ENCODE measurements at places on chromosomes 3 and 15.

- no peak for ATAC-seq
Measured at GRCh38 chr3:40572588-40572987, 47.8 kb downstream of the ZNF621 start.

- no peak for ATAC-seq
Measured at GRCh38 chr3:16604433-16604832, 790 bp downstream of the DAZL start.

DNA sequence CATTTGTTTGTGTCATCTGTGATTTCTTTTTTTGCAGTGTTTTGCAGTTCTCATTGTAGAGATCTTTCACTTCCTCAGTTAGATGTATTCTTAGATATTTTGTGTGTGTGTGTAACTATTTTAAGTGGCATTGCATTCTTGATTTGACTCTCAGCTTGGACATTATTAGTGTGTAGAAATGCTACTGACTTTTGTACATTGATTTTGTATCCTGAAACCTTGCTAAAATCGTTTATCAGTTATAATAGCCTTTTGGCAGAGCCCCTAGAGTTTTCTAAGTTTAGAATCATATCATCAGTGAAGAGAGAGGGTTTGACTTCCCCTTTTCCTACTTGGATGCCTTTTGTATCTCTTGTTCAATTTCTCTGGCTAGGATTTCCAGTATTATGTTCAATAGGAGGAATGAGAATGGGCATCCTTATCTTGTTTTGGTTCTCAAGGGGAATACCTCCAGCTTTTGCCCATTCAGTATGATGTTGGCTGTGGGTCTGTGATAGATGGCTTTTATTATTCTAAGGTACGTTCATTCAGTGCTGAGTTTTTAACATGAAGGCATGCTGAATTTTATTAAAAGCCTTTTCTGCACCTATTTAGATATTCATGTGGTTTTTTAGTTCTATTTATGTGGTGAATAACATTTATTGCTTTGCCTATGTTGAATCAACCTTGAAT is 211.7 kb downstream of the MBNL1 start:
- ATAC-seq: no peak

GRCh38 chr15:78207641-78208340 is 26.6 kb downstream of the ACSBG1 start:
- no peak for ATAC-seq

DNA sequence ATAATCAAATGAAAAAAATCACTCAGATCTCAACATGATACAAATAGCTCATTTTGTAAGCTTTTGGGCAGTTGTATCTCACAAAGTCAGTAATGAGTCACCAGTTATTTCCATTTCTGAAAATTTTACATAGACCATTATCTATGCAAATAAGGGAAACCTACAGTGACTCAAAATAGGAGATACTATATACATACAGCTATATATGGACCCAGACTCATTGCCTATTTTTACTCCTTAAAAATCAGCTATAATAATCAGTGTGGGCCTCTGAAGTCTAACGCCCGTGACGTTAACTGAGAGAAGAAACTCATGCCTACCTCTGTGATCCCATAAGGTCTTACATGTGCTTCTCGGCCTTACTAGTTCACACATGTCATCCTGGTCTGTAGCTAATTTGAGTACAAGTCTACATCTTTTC is 31.6 kb downstream of the LRIG1 start:
- no peak for ATAC-seq

GRCh38 chr3:18838758-18839157 is 309.6 kb upstream of the KCNH8 start:
- no peak for ATAC-seq

GRCh38 chr3:168416446-168416845 is 320.7 kb upstream of the GOLIM4 start:
- ATAC-seq: no peak

DNA sequence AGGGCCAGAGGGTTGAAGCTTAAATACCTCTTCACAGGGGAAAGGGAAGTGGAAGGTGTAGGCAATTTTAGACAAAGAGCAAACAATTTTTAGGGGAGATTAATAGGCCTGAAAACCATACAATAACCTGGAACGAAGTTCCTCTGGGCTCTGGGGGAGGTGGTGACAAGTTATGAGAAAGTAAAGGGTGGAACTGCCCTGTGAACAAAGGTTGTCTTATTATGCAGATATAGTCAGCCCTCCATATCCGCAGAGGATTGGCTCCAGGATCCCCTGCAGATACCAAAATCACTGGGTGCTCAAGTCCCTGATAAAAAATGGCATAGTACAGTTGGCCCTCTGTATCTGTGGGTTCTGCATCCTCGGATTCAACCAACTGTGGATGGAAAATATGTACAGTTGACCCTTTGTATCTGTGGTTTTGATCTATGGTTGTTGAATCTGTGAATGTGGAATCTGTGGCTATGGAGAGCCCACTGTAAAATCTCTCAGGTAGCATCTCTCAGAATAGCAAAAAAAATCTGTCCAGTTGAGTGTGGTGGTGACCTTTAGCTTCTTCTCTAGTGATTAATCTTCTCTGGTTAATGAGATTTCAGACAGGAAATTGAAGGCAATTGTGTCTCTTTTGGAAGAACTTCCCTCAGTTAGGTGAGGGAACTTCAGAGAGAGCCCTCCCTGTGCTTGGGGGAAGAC is 40.2 kb downstream of the CLEC3B start:
- no peak for ATAC-seq

- no peak for ATAC-seq
Measured at GRCh38 chr3:59920822-59921221, 871.0 kb upstream of the CFAP20DC start.

GRCh38 chr3:73694983-73695757 is 70.4 kb upstream of the PDZRN3 start:
- no peak for ATAC-seq

All from SK-N-SH treated with all-trans-retinoic acid at 6 μM for 48 hours (cell line).